ENCODE measurements at places on chromosomes 1 and 21.
A peak's percentile ranks its signal among the peaks of the same experiment; 100 is the strongest.

DNA sequence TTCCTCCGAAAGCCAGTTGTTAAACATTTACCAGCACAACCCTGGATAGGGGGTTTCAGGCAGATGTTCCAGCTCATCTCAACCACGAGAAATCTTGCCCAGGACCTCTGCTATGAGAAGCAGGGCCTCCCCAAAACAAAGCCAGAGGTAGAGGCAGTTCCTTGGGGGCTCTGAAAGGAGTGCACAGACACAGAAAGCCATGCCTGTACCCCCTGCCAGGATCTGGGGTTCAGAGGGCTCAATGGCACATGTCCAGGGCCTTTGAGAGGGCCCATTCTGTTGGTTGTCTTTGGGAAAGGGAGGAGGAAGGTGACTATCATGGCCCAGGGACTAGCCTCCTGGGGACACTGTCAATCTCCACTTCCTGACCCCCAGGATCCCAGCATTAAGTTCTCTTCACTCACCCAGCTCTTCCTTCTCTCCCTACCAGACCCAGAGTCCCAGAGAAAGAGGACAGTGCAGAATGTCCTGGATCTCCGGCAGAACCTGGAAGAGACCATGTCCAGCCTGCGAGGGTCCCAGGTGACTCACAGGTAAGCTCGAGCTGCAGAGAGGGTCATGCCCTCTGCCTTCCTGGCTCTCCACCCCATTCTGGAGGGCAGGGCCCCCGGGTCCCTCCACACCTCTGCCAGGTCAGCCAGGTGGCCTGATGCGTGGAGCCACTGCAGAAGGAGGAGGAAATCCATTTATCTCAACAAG, 116.4 kb upstream of the IPO9 start:
- DNase-seq: no peak

DNA sequence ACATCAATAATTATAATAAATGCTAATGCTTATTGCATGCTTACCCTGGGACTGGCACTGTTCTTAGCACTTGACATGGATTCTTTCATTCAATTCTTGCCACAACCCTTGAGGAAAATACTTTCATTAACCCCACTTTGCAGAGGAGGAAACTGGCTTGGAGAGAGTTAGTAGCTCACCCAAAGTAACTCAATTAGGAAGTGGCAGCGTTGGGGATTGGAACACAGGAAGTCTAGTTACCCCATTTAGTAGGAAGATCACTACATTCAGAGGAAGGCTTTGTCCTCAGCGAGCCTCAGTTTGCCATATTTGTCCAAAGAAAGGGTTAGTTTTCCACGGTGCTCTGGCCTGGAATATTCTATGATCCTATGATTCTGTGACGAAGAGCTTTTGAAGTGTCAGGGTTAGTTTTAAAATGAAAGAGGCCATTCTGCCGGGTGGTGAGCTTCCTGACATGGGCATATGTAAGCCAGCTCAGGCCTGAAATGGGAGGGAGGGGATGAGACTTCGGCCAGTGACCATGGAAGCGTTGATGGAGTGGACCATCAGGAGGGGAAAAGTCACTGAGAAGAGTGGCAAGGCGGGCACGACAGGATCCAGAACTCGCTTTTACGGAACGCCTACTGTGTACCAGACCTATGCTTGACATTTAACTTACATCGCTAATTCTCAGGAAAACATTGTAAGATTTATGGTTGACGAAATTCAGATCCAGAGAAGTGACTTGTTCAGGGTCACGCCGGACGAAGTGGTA, 28.2 kb upstream of the EPB41 start:
- no peak for DNase-seq

- peak; percentile 27 for DNase-seq
Measured at GRCh38 chr1:167105271-167106118, 11.6 kb downstream of the STYXL2 start.

- no peak for DNase-seq
Measured at GRCh38 chr1:20320704-20321103, 30.0 kb downstream of the VWA5B1 start.

DNA sequence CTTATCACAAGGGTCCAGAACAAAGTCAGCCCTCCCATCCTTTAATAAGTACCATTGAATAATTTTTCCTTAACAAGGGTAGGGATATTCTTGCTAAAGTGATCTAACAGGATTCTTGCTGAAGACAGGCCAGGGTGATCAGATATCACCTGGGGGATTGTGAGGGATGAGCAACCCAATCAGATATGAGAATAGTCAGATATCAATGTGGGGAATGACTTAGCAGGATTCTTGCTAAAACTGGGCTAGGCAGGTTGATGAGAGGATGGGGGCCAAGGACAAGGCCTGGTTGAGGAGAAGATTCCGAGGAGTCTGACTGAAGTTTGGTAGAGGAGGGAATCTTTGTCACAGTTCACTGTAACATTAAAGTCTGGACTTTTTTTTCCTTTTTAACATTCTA, 23.9 kb upstream of the NLRP3 start:
- DNase-seq: no peak
